ENCODE measurements at places on chromosomes 7 and 10. TPM values are rescaled to one million over a fixed set of nuclear protein-coding genes. Genes with fewer than 3 reads are reported as not detected.

DNA sequence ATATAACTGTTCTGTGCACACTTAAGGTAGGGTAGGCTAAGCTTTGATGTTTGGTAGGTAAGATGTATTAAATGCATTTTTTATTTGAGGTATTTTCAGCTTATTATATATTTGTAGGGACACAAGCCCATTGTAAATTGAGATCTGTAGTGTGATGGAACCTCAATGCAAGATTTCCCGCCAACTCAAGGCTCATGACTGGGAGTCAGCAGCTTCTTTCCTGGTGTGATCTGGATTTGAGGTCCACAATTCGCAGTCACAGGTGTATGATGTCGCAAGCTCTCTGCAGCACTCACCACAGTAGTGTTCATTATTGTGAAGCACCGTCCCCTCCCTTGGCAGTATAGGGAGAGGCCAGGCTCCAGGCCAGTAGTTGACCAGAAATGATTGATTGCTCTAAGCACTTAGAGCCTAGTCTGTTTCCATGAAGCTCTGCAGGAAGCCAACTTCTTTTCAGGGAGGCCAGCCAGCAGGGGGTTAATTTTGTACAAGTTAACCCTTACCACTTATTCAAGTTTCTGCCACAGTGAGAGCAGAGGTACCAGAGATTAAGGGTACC is 54.9 kb downstream of the SEM1 start:
- no peak for DNase-seq

The KLF14 gene
- total RNA-seq: not detected

- no peak for DNase-seq
Measured at GRCh38 chr10:77268721-77269120, 368.9 kb downstream of the KCNMA1 start.

The ABCB1 gene
- total RNA-seq: 0.90 TPM

DNA sequence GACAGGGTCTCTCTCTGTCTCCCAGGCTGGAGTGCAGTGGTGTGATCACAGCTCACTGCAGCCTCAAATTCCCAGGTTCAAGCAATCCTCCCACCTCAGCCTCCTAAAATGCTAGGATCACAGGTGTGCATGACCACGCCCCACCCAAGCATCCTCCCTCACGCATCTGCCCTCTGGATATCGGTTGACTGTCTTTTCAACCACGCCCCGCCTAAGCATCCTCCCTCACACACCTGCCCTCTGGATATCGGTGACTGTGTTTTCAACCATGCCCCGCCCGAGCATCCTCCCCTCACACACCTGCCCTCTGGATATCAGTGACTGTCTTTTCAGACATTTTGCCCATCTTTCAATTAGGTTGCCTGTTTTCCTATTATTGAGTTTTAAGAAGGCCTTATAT is 140.5 kb downstream of the MAD1L1 start:
- no peak for DNase-seq

DNA sequence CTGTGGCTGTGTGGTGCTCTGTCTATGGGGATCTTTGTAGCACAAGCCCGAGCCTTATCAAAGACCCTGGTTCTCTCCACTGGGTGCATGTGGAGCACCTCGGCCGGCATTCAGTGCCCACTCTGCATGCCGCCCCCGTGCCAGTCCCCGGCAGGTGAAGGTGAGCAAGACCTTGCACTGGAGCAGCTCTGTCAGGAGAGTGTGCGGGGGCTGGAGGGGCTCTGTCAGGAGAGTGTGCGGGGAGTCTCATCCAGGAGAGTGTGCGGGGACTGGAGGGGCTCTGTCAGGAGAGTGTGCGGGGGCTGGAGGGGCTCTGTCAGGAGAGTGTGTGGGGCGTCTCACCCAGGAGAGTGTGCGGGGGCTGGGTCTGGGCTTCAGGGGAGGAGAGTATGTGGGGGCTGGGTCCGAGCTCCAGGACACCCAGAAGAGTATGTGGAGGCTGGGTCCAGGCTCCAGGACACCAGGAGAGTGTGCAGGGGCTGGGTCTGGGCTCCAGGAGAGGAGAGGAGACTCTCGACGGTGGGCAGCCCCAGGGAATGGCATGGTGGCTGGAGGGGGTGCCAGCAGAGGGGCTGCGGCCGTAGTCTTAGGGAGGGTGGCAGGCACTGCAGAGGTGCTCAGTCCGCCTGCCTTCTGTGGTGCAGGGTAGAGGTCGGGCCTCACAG is 40.8 kb downstream of the INPP5A start:
- no peak for DNase-seq

- no peak for DNase-seq
Measured at GRCh38 chr7:116938678-116939077, 14.6 kb upstream of the ST7 start.

The AGBL3 gene
- 0.28 TPM for total RNA-seq

DNA sequence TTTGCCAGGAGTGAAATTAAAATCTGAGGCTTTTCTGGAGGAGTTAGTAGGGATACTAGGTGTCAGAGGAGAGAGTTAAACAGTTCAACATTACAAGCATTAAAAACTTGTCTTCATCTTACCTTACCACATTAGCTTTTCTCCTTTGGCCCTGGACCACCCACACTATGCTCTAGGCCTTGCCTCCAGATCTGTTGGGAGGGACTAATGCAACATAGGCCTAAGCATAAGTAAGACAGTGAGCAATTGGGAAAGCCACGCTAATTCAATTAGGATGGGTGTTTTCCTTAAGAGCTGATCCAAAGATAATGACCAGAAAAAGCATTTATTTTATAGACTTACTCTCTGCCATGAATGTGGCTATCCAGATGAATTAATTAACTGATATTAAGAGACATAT is 158.9 kb downstream of the ELMO1 start:
- DNase-seq: no peak

DNA sequence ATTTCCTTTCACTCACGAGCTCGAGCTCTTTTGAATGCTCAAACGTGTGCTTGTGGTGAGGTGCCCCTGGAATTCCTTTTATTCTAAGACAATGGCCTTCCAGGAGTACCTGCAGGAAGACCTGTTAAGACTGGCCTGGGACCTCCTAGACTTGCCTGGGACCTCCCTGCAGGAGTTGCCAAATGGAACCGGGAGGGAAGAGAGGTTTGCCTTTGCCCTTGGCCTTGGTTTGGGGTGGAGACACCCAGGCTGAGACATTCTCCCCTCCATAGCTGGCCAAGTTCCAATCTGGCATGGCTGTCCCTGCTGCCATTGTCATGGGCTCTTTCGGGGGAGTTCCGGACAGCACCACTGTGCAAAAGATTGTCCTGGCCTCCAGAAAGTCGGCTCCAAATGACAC is 39.7 kb downstream of the DNAJB12 start:
- no peak for DNase-seq
